Effector memory CD4-positive, alpha-beta T cell (primary cell): ENCODE measurements at places on chromosomes 4 and X.

DNA sequence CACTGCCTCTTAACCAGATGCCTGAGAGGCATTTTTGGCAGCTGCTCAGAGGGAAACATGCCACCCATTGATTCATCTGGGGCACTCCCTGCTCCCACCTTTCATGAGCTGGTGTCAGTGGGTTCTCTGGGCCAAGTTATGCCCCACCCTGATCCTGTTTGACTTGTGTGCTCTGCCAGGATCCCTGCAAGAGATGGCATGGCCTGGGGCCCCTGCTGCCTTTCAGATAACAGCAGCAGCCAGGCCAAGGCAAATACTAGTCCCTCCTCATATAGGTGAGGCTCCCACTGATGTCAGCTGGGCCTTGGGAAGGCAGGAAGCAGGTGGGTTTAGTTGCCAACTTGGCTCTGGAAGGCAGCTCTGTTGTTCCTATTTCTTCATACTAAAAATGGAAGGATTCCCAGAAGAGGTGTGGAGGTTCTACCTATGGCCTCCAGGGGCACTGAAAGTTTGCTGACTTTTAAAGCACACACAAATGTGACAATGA, 192.9 kb upstream of the RBPJ start:
- no peak for DNase-seq

GRCh38 chr4:106329041-106329618, 12.8 kb downstream of the AIMP1 start:
- DNase-seq: no peak

GRCh38 chr4:173522160-173522950, 7.7 kb downstream of the HAND2 start:
- DNase-seq: no peak

DNA sequence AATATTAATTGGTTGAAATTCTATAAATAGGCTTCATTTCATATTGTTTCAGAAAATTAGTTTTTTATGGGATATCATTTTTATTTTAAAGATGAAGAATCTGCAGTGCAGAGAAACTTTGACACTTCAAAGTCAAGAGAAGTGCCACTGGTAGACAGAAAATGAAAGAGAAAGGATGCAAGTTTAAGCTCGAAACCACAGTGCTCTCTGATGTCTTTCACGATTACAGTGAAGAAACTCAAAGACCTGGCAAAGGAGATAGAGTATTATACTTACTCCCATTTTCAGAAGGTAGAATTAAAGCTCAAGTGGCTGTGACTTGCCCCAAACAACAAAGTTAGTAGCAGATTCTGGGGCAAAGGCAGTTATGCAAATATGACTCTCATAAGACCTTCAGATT, 745.4 kb downstream of the TECRL start:
- no peak for DNase-seq

DNA sequence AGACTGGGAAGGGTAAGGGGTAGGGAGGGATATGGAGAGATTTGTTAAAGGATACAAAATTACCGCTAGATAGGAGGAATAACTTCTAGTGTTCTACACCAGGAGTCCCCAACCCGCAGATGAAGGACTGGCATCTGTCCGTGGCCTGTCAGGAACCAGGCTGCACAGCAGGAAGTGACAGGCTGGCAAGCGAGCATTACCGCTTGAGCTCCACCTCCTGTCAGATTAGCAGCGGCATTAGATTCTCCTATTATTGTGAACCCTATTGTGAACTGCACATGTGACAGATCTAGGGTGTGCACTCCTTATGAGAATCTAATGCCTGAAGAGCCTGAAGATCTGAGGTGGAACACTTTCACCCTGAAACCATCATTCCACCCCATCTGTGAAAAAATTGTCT, 27.9 kb upstream of the BBS7 start:
- no peak for DNase-seq

- DNase-seq: no peak
These were observed 22.8 kb downstream of the NDST4 start for GRCh38 chr4:115090483-115091075.

DNA sequence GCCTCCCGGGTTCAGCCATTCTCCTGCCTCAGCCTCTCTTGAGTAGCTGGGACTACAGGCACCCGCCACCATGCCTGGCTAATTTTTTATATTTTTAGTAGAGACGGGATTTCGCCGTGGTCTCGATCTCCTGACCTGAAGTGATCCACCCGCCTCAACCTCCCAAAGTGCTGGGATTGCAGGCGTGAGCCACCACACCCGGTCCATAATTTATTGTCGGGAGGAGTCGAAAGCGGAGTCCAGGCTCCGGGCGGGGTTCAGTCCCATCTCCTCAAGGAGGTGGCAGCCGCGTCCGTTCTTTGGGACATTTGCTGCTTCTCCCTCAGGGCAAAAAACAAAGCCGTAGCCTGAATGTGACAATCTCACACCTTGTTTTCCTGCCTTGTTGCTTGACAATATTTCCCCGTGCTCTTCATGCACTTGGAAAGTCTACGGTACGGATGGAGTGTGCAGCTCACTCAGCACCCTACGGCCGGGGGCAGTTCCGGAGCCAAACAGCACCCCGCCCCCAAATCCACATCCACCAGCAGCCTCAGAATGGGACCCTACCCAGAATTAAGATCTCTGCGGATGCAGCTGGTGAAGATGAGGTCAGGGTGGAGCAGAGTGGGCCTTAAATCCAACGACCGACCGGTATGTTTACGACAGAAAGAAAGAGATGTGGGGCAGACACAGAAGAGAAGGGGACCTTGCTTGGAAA, 9.6 kb downstream of the GTPBP6 start:
- no peak for DNase-seq

GRCh38 chr4:8538703-8539567, 41.3 kb upstream of the GPR78 start:
- no peak for DNase-seq

DNA sequence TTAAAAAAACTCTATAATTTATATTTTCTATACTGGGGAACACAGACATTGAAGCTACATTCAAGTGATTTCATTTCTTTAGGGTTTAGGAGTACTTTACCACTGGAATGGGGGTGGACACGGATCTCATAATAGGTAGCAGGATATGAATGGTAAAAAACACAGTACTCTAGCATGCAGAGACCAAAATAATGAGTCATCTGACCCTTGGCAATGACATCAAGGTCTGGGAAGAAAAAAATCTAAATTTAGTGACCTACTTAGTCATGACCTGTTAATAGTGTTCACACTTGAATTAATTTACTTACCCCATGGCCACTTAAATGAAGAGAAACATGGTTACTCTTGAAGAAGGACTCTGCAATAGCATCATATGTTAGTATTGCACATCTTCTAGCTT, 187.9 kb downstream of the EPHA5 start:
- no peak for DNase-seq

DNA sequence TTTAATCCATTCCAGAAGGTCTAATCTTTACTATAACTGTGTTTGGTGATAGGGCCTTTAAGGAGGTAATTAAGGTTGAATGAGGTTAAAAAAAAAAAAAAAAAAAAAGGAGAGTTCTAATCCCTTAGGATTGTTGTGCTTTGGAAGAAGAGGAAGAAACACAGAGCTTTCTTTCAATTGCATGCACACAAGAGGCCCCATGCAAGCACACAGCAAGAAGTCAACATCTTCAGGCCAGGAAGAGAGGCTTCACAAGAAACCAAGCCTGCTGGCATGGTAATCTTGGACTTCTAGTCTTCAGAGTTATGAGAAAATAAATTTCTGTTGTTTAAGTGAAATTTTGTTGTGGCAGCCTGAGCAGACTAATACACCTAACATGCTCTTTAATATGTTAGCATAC, 118.6 kb downstream of the NAA11 start:
- no peak for DNase-seq

- no peak for DNase-seq
These were observed 73.6 kb upstream of the QRFPR start for GRCh38 chr4:121454251-121454979.

DNA sequence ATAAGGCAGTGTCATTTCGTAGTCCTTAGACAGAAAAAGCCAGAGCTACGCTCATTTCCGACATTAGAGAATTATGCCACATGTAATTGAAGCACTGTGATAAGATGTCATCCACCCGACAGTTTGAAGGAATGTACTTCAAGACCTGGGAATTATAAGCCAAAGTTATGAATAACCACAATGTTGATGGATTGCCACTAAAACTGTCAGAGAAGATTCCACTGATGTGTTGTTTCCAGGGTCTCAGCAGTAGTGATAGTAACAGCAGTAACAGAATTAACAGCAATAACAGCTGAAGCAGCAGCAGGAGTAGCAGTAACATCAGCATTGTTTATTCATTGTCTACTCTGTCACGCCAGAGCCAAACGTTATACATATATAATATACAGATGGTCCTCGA, 24.7 kb downstream of the RAB33A start:
- no peak for DNase-seq

GRCh38 chr4:125184116-125184515, 130.6 kb upstream of the FAT4 start:
- no peak for DNase-seq

DNA sequence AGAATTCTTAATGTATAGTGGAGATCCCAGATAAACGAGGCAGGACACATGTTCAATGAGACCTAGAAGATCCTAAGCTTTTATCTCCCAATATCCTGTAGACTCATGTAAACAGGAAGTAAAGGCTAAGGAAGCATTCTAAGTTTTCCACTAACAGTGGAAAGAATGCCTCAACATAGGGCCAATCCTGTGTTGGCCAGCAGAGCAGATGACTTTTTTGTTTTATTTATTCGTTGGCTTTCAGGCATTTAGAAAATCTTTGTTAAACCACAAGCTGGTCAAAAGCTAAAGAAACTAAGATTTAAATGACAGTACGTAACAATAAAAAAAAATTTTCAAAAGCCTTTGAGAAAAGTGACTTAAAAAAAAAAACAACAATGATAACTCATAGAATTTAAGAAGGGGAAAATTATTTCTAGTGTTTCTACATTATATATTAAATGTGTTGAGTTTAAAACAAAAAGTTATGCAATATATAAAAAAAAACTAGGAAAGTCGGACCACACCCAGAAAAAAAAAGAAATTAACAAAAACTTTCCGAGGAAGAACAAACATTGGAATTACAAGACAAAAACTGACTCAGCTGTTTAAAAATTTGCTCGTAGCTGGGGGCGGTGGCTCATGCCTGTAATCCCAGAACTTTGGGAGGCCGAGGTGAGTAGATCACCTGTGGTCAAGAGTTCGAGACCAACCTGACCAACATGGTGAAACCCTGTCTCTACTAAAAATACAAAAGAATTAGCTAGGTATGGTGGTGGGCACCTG, 759.3 kb downstream of the FSTL5 start:
- DNase-seq: no peak

- no peak for DNase-seq
These were observed 288.6 kb downstream of the NAF1 start for GRCh38 chr4:162878096-162878495.

- no peak for DNase-seq
These were observed 11.0 kb downstream of the PTTG2 start for GRCh38 chr4:37971202-37971601.

- DNase-seq: no peak
These were observed 21.8 kb upstream of the BBS12 start for GRCh38 chr4:122710434-122711308.

GRCh38 chr4:3712112-3712805, 53.9 kb upstream of the ADRA2C start:
- DNase-seq: no peak

- DNase-seq: no peak
These were observed 669.0 kb downstream of the ZNF674 start for GRCh38 chrX:45876206-45876605.

DNA sequence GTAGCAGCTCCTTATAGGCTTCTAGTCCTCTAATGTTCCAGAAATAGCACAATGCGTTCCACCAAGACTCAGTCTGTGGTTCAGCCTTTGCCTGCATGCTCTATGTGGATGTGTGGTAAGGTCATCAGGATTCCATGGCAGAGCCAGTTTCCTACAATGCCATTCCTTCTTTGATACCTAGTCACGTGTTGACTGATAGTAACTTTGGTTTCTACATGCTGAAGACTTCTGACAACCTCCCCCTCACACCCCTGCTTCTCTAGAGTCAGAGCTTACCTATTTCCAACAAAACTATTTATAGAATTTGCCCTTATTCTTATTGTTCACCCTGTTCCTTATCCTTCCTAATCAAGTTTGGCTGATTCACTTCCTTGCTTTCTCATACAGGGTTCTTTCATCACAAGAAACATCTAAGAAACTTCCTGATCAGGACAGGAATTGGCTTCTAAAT, 81.1 kb downstream of the CT47B1 start:
- no peak for DNase-seq

GRCh38 chr4:76326515-76326914, 20.0 kb downstream of the STBD1 start:
- DNase-seq: no peak

DNA sequence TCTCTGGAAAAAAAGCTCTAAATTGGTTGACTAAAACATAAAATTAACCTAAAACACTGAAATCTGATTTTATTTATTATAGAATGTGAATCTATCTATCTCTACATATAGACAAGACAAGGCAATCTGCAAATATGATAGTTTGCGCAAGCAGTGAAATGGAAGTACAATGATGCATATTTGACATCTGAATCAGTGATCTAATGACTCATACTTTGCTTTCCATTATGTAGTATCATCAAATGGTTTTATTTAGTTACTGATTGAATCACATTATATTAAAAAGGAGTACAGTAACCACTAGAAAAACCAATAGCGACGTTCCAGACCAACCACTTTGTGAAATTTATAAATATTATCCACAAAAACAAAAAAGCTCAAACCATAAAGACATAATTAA, 1969.3 kb downstream of the PCDH7 start:
- no peak for DNase-seq

DNA sequence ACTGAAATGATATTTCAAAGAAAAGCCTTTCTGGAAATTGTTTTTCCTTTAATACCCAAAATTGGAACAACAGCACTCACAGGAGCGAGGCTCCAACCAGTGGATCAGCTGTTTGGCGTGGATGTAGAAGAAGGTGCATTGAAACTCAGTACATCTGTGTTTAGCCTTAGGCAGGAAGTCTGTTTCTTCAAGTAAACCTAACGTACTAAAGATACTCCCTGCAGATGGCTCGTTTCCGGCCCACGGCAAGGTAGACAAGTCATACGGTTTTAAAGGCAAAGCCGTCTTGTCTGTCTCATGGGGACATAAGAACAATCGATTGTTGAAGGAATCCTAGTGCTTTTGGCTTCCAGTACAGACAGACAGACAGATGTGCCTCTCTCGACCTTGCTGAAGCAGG, 50.0 kb upstream of the CLCN4 start:
- DNase-seq: no peak

- DNase-seq: no peak
These were observed 68.2 kb upstream of the MAML3 start for GRCh38 chr4:140222171-140222570.

DNA sequence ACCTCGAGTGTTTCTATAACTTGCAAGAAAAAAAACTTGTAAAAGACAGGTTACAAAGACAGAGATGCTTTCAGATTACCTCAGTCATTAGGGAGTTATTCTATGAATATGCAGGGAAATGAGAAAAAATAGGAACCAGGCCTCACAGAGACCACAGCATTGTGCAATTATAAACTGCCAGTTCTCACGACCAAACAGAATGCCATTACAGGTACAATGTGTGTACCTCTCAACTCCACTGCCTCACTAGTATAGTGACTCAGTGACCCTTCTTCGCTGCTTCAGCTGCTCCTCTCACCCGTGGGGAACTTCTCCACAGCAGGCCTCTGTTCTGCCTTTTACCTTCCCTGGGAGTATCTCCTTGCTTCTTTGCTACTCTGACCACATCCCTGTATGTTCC, 2.3 kb upstream of the HTATSF1 start:
- no peak for DNase-seq

GRCh38 chrX:151875270-151876026, 37.2 kb upstream of the MAGEA4 start:
- no peak for DNase-seq
